ENCODE measurements at places on chromosomes 12 and 14.

- DNase-seq = no peak
Observed at GRCh38 chr12:83931451-83931850, 981.1 kb downstream of the SLC6A15 start.

DNA sequence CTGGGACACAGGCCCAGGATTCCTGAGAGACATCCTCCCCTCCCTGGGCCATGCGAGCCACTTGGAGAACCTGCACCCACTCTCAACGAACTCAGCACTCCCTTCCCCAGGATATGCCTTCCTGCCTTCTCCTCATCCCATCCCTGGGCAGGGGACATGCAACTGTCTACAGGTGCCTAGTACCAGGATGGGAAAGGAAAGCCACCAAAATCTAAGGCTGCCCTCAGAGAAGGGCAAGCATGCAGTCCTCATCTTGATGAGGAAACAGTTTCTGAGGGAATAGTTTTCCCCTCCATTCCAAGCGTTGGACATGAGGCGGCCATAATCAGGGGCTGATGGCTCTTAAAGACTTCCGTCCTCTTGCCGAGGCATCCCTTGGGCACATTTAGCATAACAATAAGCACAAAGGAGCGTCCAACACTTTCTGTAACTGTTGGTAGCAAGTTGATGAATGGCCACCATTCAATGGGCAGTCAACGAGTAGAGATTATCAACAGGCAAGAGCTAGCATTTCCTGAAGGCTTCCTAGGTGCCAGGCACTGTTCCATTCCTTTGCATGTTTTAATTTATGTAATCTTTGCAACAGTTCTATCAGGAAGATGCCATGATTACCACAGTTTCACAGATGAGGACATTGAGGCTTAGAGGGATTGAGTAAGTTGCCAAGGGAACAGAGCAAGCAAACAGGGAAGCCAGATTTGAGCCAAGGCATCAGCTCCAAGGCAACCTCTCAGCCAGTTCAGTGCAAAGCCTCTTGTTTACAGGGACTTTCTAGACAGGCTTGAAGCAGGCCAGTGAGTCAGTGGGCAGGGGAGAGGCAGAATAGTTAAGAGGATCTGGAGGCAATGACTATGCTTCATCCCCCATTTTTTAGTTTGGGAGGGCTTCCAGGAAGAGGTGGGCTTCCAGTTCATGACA lies 105.1 kb downstream of the SINHCAF start:
- no peak for DNase-seq

- no peak for DNase-seq
Observed at GRCh38 chr14:87961246-87961645, 31.7 kb downstream of the GALC start.

DNA sequence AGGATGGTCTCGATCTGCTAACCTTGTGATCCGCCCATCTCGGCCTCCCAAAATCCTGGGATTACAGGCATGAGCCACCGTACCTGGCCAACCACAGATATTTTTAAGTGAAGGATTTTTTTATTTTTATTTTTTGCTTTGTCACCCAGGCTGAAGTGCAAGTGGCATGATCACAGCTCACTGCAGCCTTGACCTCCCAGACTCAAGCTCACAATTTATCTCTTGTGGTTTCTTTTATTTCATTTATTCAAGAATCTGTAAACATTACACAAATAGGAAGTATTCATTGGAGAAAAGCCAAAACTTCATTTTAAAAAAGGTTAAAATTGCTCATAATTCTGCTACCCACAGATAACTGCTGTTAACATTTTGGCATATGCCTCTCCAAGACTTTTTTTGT lies 13.3 kb downstream of the MOAP1 start:
- no peak for DNase-seq

- DNase-seq = no peak
Observed at GRCh38 chr14:104358528-104359300, 220.3 kb downstream of the KIF26A start.

GRCh38 chr14:97350894-97351731 lies 553.9 kb downstream of the VRK1 start:
- DNase-seq = no peak

DNA sequence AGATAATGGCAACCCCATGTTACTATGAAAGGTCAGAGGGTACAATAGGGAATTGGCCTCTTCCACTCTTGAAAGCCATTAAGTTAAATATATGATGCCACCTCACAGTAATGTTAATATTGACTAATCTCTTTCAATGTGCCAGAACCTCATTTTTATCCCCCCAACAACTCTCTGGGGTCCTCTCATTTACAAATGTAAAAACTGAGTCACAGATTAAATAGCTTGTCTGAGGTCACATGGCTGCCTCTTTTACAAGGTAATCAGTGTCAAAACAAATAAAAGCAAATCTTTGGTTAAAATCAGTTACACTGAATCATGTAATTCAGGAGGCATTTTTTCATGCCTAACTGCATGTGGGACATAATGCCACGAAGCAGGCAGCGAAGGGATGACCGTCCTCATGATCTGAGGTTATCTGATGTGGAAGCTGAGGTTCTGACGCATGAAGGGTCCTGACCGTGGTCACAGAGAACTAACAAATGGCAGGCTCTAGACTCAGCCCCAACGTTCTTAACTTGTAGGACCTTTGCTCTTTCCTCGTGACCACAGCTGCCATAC lies 78.5 kb downstream of the PTPN21 start:
- DNase-seq = no peak

DNA sequence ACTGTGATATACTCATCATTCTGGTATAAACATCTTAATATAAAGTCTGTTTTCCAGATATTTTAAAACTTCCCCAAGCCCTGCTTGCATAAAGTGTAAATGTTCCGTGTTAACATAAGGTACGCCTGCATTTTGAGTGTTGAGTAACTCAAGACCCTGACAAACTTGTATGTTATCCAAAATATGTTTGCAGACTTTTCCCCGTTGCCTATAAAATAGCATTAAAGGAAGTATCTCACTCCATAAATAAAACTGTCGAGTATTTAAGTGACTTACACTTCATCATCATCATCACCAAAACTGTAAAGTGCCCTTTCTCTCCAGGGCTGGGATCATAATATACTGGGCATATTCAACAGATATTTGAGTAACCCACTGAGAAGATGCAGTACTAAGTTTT lies 64.6 kb upstream of the TSPAN8 start:
- no peak for DNase-seq

DNA sequence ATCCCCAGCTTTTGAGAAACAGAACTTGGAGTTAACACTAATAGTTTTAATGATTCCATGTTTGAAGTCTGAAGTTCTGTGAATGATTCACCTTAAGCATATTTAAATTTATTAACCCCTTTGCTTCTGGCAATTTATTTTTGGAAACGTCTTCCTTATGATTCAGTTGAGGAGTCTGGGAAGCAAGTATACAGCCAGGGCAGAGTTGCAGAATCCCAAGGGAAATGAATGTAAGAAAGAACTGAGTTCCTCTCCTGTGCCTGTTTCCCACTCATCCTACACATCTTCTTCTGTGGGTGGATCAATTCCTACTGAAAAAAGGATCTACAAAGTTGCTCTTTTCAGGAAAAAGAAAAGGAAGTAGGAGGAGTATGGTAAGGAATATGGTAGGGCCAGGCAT lies 108.2 kb upstream of the CCDC91 start:
- DNase-seq = no peak

GRCh38 chr12:42326541-42327226 lies 717 bp downstream of the PPHLN1 start:
- no peak for DNase-seq

- no peak for DNase-seq
Observed at GRCh38 chr14:61636779-61637178, 58.5 kb upstream of the HIF1A start.

DNA sequence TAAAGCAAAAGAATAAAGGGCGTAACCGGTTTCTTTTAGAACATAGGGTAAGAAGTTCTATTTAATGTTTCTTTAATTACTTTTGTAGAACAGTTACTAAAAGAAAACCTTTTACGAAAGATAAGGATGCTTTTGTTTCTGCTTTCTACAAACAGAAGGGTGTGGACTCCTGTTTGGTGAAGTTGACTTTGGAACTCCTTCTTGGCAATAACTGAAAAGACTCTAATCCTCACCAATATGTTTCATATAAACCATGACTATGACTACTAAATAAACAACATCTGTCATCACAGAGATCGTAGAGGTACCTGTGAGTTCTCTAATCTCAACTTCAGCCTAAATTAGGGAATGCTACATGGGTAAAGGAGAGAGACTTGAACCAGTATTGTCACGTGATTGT lies 210.8 kb upstream of the FLRT2 start:
- DNase-seq = no peak

- DNase-seq = peak; percentile 74
Observed at GRCh38 chr14:103141117-103141796, 18.0 kb downstream of the TNFAIP2 start.

GRCh38 chr14:90846511-90846910 lies 30.3 kb upstream of the TTC7B start:
- no peak for DNase-seq

- no peak for DNase-seq
Observed at GRCh38 chr14:69667938-69668335, 56.5 kb downstream of the SUSD6 start.

DNA sequence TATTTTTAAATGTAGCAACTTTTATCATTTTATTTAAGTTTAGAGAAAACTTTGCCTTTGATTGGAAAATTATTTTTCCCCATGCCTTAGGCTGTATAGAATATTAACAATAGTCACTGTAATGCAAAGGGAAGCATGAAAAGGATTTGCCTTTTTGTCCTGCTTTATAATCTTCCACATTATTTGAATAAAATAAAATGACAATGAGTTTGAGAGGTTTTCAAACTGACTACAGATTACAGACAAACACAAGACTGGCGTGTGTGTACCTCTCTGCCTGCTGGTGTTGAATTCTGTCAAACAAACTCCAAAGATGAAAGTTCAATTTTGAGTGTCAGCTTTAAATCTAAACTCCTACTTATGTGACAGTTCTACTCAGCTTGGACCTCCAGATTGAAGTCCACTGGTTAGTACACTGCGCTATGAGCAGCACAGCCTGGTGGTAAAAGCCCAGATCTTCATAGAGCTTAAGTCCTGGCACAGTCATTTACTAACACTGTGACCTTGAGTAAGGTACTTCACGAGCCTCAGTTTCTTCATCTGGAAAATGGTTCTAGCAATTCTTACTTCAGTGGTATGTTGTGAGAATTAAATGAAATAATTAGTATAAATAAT lies 98.3 kb upstream of the CPNE8 start:
- DNase-seq = no peak

DNA sequence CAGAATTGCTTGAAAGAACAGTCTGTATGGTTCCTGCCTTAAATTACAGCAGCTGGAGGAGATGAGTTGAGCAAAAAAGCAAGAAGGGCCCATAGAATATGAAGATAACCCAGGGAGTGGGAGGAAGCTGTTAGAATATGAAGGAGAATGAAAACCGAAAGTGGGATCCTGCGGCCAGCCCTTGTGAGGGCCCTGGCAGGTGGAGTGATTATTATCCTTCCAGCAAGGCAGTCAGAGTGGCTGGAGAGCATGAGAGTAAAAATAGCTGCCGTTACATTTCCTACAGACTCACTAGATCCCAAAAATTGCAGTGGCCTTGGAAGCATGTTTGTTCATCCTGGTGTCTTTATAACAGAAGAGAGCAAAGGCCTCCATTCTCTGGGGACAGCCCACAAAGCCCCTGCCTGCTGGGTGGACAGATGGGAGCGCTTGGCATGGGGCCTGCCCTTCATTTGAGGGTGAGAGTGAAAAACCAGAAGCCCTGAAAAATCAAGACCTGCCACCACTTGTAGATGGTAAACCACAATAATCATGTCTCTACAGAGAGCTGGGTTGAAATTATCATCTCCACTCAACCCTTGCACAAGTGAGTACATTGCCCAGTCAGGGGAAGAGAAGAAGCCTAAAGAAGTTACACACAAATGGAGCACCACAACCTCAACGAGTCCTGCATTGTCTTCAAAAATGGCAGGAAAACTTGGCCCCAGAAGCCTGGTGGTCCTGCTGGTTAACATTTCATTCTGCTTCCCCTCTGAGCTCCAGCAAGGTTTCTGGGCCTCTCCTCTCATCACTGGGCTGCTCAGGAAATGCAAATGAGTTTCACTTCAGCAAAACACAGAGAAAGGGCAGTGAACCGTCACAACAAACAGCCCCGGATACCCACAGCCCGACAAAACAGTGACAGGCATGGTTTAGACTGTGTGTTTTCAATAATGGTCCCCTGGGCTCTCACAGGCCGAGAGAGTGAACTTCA lies 20.5 kb downstream of the ZDHHC22 start:
- no peak for DNase-seq

GRCh38 chr14:37697489-37698121 lies 102.2 kb downstream of the TTC6 start:
- DNase-seq = no peak

DNA sequence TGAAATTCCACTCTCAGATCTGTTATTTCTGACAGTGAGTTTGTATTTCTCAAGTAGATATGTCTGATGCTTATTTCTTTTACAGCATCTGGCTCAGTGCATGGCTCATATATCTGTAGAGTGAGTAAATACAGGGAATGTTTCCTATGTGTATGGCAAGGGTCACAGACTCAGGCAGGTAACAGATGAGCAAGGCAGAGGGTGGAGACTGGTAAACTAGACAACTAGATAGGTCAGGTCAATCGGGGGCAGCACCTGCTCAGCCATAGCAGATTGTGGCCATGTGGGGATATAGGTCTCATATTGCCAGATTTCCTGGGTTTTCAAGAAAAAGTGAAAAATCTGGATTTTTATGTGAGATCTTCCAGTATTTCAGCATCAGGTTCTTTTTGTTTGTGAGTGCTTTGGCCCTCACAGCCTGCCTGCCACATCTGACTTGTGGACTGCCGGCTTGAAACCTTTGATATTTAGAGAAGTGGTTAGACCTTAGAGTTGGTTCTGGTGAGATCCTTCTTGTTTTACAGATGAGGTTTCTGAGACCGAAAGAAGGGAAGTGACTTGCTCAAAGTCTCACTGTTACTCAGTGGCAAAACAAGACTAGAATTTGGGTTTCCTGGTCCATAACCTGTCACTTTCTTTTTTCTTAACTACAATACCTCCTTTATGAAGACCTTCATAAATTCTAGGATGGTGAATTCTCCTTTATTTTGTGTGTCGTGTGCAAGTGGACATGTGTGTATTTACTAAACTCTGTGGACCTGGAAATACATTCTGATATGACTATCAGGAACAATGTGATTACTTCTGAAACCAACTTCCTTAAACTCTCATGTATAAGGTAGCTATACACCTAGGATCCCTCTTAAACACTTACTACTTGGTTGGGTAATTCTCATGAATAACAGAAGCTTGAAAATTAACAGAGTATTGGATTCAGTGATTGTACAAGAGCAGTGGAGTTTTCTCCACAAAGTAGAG lies 34.4 kb downstream of the PROX2 start:
- DNase-seq = no peak

- DNase-seq = no peak
Observed at GRCh38 chr14:103569408-103569807, 6.6 kb downstream of the COA8 start.

- no peak for DNase-seq
Observed at GRCh38 chr12:128425666-128426331, 158.8 kb downstream of the TMEM132C start.

DNA sequence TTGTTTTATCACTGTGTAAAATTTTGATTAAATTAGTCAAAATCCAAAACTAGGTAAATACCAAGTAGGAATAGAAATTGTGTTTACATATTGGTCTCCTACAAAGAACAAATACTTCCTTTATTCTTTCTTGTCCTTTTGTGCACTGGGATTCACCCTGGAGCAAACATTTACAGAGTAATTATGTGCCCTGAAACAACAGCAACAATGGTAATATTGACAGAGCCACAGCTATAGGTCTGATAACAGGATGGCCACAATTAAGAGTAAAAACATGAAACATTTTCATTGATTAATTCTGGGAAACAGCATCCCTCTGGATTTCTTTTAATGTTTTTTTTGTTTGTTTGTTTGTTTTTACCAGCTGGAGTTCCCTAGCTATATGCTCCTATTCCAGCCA lies 61.2 kb downstream of the SLC38A6 start:
- DNase-seq = no peak
